HCEC 1CT (cell line): ENCODE measurements at places on chromosomes 5 and 9.
A peak's percentile ranks its signal among the peaks of the same experiment; 100 is the strongest.

GRCh38 chr9:99405359-99405758, 183.3 kb downstream of the SEC61B start:
- no peak for DNase-seq

DNA sequence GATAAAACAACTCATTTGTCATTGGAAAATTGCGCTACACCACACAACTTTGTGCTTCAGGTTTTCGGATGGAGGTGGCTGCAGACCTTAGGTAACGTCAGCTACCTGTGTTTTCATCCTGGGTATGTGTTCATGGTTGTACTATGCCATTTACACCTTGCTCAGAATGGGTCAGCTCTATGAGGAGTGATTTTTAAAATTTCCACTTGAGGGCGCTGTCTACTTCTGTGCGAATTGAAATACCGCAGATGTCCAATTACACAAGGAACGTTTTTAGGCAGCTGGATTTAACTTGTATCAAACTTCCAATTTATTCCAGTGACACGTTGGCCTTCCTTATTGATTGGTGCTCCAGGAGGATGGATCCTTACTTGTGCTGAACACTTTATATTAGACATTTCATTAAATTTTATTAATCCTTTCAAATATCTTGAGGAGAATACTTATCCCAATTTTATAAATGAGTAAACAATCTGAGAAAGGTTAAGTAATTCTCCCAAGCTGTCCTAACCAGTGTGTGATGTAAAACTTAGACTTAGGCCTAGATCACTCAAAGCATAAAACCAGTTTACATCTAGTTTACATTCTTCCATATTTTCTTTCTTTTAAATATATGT, 23.4 kb downstream of the DMRTA1 start:
- peak; percentile 31 for DNase-seq

- no peak for DNase-seq
Measured at GRCh38 chr5:167888393-167888792, 403.1 kb upstream of the WWC1 start.

DNA sequence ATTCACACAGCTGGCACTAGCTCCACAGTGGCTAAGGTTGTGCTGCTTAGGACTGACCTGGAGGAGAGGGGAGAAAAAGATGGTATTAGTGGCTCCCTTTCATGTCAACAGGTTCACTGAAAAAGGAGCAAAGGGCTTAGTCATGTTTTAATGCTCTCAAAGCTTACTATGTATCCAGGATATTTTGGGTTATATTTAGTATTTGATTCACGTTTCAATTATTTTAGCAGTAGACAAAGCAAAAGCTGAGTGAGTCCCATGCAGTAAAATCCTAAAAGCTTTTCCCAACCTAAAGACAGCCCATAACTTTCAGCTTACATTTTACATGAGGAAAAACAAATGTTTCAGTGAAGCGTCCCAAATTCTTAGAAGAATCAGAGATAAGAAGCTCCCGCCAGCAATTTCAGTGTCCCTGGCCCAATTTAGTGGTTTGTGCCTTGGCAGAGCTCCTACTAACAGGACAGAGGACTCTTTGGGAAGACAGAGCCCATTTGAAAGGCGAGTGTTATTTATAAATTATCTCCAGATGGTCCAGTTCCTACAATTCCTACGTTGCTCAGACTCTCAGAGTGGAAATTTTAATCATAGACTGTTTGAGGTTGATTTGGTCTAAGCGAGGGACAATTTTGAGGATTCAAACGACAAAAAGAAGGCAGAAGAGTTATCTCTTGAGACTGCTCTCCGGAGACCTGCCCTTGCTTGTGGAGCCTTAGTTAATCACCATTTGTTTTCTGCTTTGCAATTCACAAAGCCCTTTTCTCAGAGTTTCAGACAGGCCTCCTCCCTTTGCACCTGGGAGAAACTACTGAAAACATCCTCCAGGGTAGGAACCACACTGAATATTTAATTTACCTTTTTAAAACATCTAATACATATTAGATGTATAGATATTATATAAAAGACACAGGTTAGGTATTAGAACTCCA, 225.0 kb upstream of the ANKRD55 start:
- DNase-seq: no peak

GRCh38 chr9:104374711-104375110, 129.4 kb upstream of the OR13F1 start:
- no peak for DNase-seq

- DNase-seq: no peak
Measured at GRCh38 chr9:127485995-127486394, 34.7 kb downstream of the LRSAM1 start.

DNA sequence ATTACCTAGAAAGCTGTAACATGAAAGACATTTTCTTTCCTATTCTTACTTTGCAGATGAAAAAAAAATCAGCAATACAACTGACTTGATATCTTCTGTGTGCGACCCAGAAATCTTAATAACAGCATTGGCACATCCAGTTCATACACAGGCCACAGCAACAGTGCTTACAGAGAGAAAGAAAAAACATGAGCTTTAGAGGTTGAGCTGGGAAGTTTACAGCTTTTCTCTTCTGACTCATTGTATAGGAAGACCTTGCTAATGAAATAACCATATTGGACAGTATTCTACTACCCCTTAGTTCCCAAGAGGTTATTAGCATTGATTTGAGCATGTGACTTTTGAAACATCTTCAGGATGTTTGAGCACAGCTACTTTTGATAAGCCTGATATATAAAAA, 1033.4 kb upstream of the DMAC1 start:
- DNase-seq: no peak

GRCh38 chr5:25764733-25765132, 1120.0 kb upstream of the CDH10 start:
- DNase-seq: no peak

GRCh38 chr5:45695804-45696156, 400 bp downstream of the HCN1 start:
- no peak for DNase-seq

GRCh38 chr5:37197340-37198050, 51.7 kb downstream of the CPLANE1 start:
- peak; percentile 29 for DNase-seq

- no peak for DNase-seq
Measured at GRCh38 chr9:120388003-120388855, 191.7 kb downstream of the CDK5RAP2 start.

- no peak for DNase-seq
Measured at GRCh38 chr5:99005506-99005905, 76.7 kb upstream of the CHD1 start.
